ENCODE measurements at places on chromosomes 5 and 9.

DNA sequence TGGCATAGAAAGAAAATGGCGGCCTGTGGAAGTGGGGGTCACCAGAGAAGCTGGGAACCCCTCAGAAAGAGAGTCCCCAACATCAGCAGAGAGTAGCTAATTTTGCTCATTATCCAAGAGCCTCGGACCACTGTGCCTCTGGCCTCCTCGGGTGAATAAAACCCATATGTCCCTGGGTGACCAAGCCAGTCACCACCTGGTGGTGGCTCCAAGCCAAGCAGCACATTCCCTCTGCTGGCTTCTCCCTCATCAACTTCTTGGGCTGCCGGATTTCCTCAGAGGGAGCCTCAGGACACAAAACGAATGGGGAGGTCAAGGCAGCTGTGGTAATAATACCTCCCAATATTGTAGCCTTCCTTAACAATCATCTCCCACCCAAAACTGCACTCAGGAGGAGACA lies 242.5 kb downstream of the NFIB start:
- no peak for DNase-seq

DNA sequence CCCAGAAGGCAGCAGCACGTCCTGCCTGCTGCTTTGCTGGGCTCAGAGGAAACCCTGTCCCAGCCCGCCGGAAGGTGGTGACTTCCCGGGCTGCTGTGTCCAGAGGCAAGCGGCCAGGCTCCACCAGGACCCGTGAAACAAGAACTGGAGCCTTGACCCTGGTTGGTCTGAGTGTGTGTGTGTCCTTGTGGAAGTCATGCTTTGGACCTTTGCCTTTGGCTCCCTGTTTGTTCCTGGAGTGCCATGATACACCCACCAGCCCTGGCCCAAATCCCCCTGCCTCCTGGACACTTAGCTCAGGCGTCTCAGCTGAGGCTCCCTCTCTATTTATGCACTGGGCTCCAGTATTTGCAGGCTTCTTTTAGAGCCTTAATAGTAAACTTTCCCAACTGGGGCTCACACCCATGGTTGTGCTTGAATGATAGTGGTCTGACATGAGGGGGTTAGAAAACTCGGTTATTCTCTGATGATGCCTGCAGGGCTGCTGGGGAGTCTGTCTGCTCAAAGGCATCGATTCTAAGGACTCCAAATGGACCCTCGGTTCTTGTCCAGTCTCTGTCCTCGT lies 72.2 kb downstream of the C9orf50 start:
- no peak for DNase-seq

GRCh38 chr5:2176581-2176980 lies 293.9 kb upstream of the IRX4 start:
- DNase-seq = no peak

DNA sequence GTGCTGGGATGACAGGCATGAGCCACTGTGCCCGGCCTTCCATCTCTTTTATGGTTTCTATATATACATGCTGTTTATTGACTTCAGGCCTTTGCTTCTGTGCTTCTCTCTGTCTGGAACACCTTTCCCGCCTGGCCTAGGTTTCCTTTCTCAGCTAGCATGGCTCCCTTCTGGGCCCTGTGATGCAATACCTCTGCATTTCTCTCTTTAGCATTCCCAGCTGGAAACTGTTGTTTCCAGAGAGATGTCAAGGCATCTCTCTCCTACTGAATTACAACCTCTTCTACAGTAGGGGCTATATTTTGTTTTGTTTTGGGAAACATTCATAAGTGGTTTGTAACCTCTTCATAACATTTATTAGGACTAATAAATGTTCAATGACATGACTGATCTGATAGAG lies 57.1 kb downstream of the RPS23 start:
- DNase-seq = no peak

- DNase-seq = no peak
Measured at GRCh38 chr9:38346811-38347210, 45.7 kb upstream of the ALDH1B1 start.

DNA sequence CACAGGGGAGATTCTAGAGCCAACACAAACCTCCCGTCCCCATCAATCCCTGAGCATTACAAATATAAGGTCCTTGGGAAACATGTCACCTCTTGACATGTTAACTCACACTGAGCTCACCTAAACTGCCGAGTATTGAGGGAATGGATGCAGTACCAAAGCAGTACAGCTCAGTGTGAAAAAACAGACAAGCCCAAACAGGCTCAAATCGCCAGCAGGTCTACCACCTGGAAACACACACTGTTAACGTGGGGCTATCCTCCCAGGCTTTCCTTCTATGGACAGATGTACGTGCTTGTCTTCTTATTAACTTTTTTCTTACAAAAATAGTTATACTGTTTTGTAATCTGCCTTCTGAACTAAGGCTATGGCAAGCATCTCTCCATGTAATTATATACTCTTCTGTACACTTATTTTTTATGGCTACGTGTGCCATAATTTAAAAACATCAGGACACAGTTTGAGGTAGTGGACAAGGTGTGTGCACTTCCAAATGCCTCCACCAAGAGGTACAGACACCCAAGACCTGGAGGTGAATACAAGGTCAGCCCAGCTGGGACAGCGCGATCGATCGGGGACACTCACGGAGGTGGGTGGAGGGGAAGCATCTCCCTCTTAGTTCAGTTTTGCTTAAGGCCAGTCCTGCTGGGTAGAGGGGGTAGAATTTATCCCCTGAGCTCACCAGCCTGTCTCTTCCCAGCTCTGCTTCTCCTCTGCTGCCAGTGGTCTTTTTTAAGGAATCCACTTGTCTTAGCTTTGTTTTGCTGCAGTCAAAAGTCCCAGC lies 76.5 kb downstream of the DAP start:
- DNase-seq = no peak

DNA sequence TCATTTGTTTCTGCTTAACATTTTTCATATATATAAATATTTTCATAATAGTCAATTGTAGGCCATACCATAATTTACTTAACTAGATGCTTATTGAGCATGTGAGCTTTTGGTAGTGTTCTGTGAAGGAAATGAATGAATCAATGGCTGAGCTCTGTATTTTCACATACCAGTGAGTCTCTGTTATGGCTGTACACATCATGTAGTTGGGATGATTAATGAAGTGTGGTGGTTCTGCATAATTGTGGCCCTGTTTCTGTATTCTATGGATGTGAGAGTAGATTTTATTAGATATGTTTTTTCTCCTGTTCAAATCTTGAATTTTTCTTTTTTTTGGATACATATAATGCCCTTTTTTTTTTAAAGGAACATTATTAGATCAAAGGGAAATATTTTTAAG lies 56.2 kb downstream of the CTNNA1 start:
- peak; percentile 18 for DNase-seq

- DNase-seq = no peak
Measured at GRCh38 chr5:149294872-149295829, 23.5 kb downstream of the AFAP1L1 start.

GRCh38 chr9:687034-687785 lies 154.3 kb upstream of the DMRT1 start:
- no peak for DNase-seq

- no peak for DNase-seq
Measured at GRCh38 chr5:154566146-154566680, 88.2 kb upstream of the HAND1 start.

GRCh38 chr9:136386018-136386417 lies 12.5 kb upstream of the CARD9 start:
- DNase-seq = no peak

DNA sequence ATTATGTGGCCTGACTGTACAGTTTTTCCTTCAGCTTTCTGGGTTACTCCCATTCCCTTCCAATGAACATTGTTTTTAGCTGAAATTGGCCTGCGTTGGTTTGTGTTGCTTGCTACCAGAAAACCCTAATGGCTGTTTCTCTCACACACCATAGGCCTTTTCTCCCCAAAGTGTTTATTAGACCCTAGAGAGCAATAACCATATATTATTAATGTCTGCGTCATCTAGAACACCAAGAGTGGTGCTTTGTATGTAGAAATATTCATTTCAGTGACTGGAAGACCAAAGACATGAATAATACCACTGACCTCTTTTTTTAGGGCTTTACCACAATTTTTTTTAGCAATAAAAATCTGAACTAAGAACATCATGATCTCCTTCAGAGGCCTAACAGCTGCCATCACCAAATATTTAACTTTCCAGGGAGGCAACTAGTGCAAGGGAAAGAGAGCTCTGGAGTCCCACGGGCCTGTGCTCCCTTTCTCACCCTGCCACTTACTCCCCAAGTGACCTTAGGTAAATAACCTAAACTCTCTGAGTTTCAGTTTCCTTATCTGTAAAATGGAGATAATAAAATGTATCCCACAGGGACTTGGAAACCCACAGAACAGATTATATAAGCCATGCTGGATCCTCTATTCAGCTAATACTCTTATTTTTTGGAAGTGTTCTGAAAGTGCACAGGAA lies 201.9 kb upstream of the ISL1 start:
- no peak for DNase-seq

GRCh38 chr5:58085800-58086199 lies 374.1 kb downstream of the PLK2 start:
- peak; percentile 45 for DNase-seq

DNA sequence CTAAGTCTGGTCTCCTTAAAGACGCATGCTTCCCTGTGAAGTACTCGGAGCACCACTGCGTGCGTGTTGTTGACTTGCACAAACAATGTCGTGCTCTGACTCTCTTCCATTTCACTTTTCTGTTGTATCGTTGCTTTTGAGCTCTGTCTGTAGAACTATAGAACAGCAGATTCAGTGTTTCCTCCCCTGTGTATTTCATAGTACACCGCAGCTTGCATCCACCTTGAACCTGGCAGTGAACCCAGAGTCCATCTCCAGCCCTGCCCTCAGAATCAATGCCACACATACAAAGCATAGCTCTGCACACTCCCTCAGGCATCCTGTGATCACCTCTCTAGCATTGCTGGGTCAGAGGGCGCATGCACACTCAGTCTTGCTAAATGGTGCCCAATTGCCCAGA lies 37.2 kb upstream of the ADAMTS2 start:
- no peak for DNase-seq

DNA sequence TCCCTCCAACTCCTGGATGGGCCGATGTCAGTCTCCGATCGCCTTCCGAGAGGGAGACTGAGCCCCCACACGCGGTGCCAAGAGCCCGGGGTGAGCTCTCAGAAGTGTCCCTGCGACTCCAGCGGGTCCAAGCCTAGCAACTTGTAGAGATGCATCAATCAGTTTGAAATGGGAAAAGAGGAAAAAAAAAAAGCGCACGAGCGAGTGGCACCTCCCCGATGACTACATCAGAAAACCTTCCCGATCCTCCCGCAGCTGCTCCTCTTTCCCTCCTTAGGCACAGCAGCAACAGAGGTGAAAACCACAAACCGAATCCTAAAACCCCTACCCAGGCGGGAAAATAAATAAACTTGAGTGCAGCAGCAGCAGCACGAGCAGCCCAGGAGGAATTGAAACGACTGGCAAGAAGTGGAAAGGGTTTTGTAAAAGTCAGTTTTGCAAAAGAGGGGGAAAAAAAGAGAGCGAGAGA lies 1.0 kb upstream of the EFNA5 start:
- DNase-seq = peak; percentile 77

GRCh38 chr9:92478783-92479182 lies 3.5 kb downstream of the ASPN start:
- no peak for DNase-seq

- DNase-seq = peak; percentile 7
Measured at GRCh38 chr5:141742866-141743851, 61.1 kb upstream of the ARAP3 start.

GRCh38 chr5:53983568-53984460 lies 326.6 kb downstream of the ARL15 start:
- DNase-seq = no peak

Measured in HCEC 1CT (cell line).